ENCODE measurements at places on chromosomes 1 and 21.
A peak's percentile ranks its signal among the peaks of the same experiment; 100 is the strongest.

DNA sequence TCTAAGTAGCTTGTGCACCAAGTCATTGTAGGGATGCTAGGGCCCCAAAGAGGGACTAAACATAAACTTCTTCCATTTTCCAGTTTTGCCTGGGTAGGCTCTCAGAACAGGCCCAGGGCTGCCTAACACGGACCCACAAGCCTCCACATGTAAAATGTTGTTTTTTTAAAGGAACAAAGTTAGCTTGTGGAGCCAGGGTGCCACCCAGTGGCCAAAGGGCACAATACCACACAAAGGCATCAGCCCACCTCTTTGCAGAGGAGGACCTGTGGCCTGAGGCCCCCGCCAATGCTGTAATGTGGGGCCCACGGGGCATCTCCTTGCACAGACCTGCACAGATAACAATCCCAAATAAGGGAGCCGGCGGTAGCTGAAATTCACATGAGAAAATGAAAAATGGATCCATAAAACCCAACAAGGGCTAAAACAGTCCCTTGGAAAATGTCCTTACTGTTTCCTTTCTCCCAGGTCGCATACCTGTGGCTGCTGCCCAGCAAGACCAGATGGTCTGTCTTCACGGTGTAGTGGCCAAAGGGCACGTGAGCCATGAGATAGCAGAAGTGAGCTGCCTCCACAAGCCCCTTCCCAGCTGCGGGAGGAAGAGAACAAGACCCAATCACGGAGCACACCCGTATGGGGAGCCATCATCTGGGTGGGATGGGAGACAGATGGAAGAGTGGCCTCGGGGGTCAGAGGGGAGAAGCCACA, 23.8 kb downstream of the SEC16B start:
- DNase-seq: peak; percentile 8

- DNase-seq: no peak
Measured at GRCh38 chr1:222275729-222276465, 272.0 kb downstream of the HHIPL2 start.

DNA sequence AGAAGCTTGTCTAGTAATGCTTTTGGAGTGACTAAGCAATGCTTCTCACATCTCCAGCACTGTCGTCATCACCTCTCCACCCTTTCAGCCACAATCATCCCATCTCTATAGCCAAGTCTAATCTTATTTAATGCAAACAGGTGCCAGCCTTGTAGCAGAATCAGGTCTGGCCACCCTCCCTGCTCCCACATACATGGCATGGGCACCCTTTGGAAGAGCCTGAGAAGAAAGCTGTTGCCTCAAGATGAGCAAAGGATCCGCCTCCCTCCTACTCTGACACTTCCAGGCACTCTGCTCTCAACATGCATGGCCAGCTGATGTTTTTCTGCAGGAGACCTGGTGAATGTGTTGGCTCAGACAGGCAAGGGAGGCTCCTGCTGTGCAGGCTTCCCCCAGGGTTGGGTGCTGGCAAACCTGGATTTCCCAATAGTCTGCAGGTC, 113.1 kb upstream of the GRIK3 start:
- DNase-seq: no peak

DNA sequence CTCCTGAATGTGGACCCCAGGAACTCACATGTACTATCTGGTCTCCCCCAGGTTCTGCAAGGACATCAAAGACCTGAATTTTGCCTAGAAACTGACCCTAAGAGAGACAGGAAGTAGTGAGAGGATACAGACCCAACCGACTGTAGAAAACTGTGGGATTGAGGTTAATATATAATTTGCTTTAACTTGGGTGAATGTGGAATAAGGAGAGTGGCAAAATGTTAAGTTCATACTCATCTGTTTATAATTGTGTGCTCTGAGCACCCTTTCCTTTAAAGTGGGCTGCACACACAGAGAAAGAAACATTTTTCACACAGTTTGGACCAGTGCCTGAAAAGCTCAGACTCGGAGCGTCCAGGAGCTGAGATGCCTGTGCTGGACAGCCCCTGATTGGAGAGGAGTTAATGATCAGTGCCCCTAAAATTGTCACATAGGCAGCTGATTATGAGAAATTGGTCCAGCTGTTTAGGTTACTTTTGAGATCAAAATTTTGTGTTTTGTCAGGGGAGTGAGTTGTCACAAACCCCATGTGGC, 37.2 kb downstream of the ROR1 start:
- no peak for DNase-seq

DNA sequence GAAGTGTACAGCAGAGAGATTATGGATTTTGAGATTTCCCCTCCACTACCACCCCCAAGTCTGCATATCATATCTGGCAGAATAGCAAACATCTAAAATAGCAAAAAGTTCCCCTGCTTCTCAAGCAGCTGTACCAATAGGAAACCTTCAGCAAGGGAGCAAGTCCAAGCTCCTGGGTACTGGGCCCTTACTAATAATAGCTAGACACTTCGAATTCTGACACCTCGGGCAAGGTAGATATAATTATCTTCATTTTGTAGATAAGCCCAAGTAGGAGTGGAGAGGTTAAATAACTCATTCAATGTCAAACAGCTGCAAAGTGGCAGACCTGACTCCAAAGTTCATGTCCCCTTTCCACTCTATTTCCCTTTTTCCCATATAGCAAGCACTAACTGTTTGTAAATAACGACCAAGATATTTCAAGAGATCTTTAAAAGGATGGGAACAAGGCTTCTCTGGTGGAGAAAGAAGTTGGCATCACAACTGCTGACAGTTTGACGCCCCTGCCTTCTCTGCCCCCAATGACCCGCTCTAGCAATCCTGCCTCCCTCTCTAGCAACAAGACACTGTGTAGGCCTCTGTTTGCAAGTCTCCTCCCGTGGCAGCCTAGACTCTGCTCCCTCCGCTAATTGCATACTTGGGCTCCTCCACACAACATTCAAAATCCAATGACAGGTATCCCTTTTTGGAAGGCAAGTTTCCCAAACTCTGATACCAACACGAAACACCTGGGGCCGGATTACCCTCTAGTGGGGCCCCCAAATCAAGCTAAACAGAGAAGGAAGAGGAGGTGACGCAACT, 18.7 kb upstream of the ADAR start:
- peak; percentile 46 for DNase-seq

DNA sequence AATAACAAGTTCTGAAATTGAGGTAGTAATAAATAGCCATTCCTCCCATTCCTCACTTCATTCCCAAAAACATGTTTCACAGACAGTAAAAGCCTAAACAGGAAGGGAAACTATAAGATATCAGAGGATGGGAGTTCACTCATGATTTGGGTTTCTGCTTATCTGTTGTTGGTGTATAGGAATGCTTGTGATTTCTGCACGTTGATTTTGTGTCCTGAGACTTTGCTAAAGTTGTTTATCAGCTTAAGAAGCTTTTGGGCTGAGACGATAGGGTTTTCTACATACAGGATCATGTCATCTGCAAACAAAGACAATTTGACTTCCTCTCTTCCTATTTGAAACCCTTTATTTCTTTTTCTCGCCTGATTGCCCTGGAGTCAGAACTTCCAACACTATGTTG, 26.0 kb upstream of the POFUT2 start:
- no peak for DNase-seq

GRCh38 chr1:43317817-43318471, 17.2 kb downstream of the TIE1 start:
- no peak for DNase-seq

DNA sequence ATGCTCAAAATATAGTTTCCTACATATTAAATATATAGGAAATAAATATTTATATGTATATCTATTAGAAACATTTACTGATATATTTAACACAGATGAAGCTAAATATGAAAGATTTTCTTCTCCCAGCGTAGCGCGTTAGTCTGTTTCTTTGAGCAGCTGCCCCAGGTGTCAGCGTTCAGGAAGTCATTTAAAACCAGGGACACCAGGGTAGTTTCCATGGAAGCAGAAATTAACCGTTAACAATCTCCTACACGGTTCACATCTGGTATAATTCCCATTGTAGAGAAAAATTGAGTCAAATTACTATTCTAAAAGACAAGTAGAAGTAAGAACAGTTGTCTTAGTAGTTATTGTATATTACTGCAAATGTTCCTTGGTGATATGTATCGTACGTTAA, 1443.7 kb downstream of the MRPL39 start:
- DNase-seq: no peak

Measured in CD4-positive, alpha-beta T cell treated with Interleukin-12 subunit alpha and Interleukin-12 subunit beta, for 1 hour (primary cell).